ENCODE measurements at places on chromosomes 6 and 20. TPM values are rescaled to one million over a fixed set of nuclear protein-coding genes. Genes with fewer than 3 reads are reported as not detected.

DNA sequence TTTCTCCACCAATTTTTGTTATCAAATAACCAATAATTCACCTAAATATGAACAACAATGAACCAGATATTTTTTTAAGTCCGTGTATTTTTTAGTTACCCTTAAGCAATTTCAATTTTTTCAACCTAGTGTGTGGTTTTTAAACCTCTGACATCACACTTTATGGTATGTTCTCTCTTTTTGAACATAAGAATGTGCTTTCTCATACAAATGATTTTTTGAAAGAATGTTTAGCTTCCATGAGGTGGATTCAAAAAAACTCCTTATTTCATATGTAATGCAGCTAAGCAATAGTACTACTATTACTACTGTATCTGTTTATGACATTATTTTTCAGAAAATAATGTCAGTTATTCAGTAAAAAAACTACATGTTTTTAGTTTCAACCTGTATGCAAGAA lies 19.4 kb upstream of the MEI4 start:
- H3K4me1 ChIP-seq, result no peaks in the 10 kb centered on the region
- DNase-seq, result no peak
- H3K27ac ChIP-seq, result no peak overlapping the region
- no peaks in the 10 kb centered on the region for H3K36me3 ChIP-seq

GRCh38 chr20:44200983-44201382 lies 9.6 kb downstream of the OSER1 start:
- no peak overlapping the region for H3K4me3 ChIP-seq
- DNase-seq, result no peak
- peaks cover 96% of the 10 kb centered on the region for H3K36me3 ChIP-seq
- H3K27ac ChIP-seq, result no peak overlapping the region
- no peaks in the 10 kb centered on the region for H3K27me3 ChIP-seq

DNA sequence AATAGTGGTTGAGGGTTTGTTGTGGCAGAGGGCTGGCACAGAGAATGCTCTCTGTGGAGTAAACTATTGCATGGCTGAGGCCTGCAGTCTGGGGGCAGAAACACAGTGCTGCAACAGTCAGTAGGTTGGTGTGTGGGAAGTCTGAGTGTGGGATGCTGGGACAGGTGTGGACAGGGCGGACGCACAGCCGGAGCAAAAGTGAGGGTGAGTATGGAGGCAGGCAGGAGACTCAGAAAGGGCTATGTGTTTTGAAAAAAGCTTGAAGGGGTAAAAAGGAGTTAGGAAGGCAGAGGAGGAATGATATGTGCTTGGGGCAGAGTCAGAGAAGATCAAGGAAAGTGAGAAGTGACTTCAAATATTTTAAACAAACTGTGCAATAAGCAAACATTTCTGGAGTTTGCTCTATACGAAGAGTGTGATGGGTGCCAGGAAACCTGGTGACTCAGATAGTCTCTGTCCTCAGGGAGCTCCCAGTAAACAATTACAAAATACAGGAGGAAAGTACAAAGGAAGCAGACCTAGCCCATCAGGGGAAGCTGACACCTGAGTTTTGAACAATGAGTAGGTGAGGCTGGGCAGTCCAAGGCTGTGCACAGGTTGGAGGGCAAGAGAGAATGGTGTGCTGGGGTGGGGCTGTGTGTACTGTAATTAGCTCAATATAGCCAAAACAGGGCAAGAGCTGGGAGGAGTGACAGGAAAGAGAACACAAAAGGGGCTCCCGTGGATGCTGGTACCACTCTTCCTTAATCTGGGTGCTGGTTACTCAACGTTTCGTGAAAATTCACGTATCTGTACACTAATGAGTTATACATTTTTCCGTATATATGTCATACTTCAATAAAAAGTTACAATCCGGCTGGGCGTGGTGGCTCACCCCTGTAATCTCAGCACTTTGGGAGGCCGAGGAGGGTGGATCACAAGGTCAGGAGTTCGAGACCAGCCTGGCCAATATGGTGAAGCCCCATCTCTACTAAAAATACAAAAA lies 55.2 kb downstream of the PIGU start:
- no peaks in the 10 kb centered on the region for H3K36me3 ChIP-seq
- no peak overlapping the region for H3K27ac ChIP-seq
- no peaks in the 10 kb centered on the region for H3K4me1 ChIP-seq
- no peak overlapping the region for H3K4me3 ChIP-seq

DNA sequence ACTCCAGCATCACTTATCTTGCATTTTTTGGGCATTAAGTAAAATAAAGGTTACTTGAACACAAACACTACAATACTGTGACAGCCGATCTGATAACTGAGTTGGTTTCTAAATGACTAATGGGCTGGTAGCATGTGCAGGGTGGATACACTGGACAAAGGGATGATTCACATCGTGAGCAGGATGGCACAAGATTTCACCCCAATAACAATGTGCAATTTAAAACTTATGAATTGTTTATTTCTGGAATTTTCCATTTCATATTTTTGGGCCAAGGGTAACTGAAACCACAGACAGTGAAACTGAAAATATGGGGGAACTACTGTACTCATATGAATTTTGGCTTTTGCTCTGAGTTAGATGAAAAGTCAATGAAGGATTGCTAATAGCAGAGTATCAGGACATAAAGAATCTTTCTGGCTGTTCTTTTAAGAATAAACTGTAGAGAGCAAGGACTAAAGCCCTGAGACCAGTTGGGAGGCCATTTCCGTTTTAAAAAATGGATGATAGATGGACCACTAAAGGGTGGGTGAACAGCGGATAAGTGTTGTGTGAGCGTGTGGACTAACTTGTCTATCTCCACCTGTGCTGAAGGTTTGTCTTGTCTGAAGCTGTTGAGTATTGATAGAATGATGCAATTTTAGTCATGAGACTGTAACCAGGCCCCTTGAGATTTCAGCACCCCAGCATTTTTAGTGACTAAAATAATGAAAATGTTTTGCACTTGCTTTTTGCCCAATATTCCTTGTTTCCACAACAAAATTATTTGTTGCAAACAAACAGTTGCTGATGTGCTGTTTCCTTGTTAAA lies 8.2 kb downstream of the SPINT3 start:
- H3K4me1 ChIP-seq, result no peaks in the 10 kb centered on the region
- no peak overlapping the region for H3K27ac ChIP-seq
- no peaks in the 10 kb centered on the region for H3K27me3 ChIP-seq

DNA sequence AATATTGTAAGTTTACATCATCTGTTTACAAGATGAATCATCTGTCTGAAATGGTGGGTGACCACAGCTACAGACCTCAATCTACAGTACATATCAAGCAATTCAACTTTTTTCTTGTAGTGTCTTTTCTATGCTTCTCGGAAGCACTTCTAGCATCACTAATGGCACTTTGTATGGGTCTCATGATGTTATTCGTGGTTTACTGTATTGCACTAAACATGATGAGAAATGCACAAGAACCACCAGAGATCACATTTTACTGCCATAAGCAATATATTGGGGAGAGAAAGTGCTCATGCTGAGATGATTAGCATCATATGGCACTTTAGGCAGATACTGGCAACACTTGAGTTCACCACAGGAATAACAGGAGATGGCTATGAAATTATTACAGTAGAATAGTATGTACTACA lies 15.4 kb upstream of the BTBD3 start:
- no peak overlapping the region for H3K4me3 ChIP-seq
- no peaks in the 10 kb centered on the region for H3K4me1 ChIP-seq
- no peaks in the 10 kb centered on the region for H3K36me3 ChIP-seq
- no peaks in the 10 kb centered on the region for H3K27me3 ChIP-seq

NR2E1 gene
- total RNA-seq, result not detected

TAGAP gene
- 12.9 TPM for total RNA-seq

Measured in upper lobe of right lung (tissue), 1 donor.